Ecto neural progenitor cell (in vitro differentiated cells): ENCODE measurements at places on chromosomes 5 and 9.

- no peak for DNase-seq
These were observed 111.8 kb downstream of the CARTPT start for GRCh38 chr5:71830681-71831539.

DNA sequence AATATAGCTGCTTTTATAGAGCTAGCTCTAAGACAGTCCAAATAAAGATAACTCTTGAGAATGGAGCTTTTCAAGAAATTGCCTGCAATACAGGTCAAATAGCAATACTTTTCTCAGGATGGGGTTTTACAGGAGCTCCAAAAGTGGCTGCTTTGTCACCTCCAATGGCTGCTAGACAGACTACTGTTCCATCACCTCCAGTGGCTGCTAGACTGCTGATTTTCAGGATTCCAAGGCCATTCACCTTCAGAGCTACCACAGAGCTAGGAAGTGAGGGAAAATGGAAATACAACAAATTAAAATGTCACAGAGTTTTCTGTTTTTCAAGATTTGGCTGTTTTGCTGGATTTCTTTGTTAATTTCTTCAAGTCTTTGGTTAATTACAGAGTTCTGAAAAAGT lies 8.5 kb upstream of the ITGA1 start:
- no peak for DNase-seq

- no peak for DNase-seq
These were observed 73.5 kb downstream of the C9orf57 start for GRCh38 chr9:71986900-71987299.

DNA sequence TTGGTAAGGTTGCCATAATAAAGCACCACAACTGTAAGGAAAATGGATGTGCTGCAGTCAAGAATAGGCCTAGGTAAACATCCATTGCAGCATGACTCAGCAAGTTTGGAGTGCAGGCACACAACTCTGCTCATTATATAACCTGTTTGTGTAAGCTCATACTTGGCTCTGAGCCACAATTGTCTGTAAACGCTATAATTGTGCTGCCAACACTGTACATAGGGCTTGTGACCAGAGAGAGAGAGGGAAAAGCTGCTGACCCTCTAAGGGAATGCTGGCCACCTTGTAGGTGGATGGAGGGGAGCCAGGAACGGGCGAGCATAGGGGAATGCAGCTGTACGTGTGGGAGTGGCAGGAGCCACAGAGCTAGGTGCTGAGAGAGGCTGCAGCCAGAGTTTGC lies 2186.5 kb upstream of the ACO1 start:
- DNase-seq = no peak

GRCh38 chr9:18863791-18864190 lies 169.2 kb downstream of the SAXO1 start:
- DNase-seq = no peak

DNA sequence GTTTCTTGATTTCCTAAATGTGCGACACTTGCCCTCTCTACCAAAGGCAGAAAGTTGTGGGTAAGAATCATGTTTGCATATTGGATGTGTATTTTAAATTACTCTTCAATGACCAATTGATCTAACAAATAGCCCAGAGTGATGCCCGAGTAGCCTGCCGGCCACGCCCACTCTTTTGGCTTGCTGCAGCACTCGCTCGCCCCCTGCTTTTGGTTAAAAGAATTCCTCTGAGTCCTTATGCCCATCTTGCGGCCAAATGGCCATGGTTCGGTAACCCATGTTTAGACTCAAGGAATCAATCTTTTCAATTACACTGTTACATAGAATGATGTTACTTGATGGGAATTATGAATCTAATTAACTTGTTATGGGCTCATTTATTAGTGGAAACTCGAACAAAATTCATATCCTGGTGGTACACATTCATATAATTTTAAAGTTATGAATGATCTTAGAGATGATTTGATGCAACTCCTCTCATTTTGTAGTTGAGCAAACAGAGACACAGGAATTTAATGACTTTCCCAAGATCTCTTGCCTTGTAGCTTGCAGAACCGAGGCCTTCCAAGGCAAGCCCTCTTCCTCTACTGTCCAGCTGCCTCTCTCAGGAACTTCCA lies 36.5 kb downstream of the PPIC start:
- DNase-seq = peak; percentile 77

DNA sequence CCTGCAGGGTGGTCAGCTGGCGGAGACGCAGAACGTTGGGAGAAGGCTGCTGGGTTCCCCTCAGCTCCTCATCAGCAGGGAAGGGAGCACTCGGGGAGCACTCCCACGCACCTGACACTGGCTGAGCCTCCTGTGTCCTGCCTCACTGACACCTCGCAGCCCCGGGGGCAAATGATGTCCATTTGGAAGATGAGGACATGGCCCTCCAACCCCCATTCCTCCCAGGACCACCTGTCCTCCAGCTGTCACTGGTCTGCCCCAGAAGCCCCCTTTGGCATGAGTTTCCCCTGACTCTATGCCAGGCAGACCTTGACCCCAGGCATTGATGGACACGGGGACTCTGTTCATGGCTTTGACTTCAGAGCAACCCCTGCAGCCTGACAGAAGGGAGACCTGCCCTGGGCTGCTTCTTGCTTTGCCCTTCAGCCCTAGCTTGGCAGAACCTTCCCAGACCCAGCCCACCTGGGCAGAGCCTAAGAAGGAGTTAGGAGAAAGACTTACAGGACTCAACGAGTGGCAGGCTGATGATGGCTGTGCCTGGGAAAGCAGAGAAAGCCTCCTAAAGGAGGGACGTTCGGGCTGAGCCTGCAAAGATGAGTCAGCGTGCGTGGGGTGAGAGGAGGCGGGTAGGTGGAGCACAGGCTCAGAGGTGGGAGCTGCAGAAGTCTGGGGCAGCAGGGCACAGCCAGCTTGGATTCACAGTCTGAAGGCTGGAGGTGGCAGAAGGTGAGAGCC lies 90.6 kb downstream of the LMX1B start:
- DNase-seq = peak; percentile 56

- no peak for DNase-seq
These were observed 101.3 kb upstream of the EGFLAM start for GRCh38 chr5:38157024-38157423.

DNA sequence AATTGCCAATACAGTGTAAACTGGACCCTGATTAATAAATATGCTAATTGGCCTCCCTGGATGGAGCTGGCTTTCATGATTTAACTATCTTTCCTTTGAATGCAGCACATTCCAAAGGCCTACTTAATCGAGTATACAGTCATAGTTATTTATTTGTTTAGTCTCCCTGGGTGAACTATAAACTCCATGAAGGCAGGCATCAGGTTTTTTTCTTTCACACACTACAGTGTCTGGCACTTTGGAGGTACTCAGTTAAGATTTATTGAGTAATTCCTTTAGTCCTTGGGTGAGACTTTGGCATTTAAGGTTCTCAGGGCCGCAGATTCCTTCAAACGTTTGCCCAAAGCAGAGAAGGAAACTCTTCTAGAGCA lies 20.5 kb downstream of the RUSC2 start:
- no peak for DNase-seq

DNA sequence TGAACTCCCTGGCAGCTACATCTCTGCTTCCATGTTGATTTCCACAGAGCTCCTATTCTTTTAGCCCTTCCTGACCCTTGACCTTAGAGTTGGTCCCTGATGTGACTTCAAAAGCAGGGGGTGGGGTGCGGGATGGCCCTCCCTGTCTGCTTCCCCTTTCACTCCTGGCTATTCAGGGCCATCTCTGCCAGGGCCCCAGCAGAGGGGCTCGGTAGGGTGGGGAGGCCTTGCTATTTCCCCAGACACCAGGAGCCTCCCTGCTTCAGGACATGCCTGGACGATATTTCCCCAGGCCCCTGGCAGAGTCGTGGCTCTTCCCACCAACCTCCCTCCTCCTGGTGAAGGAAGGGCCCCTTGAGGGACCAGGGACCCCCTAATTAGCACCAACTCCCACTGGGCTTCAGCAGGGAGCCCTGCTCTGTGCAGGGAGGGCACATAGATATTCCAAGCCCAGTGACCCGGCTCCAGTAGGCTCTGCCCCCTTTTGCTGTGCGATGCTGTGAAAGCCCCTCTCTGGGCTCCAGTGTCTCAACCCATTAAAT lies 17.3 kb downstream of the CORO2A start:
- no peak for DNase-seq

DNA sequence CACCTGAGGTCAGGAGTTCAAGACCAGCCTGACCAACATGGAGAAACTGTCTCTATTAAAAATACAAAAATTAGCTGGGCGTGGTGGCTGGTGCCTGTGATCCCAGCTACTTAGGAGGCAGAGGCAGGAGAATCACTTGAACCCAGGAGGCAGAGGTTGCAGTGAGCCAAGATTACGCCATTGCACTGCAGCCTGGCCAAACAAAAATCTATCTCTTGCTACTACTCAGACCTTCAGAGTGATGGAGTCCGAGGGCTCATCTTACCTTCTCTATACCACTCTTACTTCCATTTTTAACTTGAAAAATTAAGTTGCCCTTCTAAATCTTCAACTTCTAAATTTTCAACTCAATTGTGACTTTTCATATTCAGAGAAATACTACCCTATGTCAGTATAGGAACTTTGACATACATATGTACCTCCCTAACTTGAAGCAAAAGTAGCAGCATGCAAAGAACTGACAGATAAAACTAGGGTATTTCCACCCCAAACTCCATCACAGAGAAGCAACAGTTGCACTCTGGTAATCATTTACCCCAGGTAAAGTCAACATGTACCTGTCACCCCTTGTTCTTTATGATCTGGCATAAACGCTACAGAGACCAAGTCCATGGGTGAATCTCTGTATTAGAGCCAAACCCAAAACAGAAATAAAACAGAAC lies 11.4 kb downstream of the ZFAND5 start:
- no peak for DNase-seq

DNA sequence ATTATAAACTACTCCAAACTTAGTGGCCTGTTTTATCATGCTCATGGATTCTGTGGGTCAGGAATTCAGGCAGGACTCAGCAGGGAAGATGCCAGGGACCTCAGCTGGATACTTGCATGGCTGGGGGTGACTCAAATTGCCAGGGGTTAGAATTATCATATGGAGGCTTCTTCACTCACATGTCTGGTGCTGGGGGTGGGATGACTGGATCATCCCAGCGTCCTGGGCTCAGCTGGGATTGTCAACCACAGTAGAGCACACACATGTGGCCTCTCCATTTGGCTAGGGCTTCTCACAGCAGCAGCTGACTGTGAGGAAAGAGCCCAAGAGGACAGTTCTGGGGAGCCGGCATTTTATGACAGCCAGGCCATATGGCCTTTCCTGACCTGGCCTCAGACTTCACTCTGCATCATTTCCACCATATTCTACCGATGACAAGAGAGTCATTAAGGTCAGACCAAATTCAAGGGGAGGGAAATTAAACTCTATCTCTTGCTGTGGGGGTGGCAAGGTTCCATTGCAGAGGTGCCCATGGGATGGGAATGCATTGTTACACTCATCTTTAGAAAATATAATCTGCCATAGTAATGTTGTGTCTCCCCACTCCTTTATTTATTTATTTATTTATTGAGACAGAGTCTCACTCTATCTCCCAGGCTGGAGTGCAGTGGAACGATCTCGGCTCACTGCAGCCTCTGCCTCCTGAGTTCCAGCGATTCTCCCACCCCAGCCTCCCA lies 5.2 kb upstream of the GRK6 start:
- no peak for DNase-seq

- no peak for DNase-seq
These were observed 94.8 kb downstream of the AOPEP start for GRCh38 chr9:94821098-94821887.
